ENCODE measurements at places on chromosomes 12 and 14.

- DNase-seq, result no peak
These were observed 6.8 kb downstream of the ENDOU start for GRCh38 chr12:47718531-47718930.

DNA sequence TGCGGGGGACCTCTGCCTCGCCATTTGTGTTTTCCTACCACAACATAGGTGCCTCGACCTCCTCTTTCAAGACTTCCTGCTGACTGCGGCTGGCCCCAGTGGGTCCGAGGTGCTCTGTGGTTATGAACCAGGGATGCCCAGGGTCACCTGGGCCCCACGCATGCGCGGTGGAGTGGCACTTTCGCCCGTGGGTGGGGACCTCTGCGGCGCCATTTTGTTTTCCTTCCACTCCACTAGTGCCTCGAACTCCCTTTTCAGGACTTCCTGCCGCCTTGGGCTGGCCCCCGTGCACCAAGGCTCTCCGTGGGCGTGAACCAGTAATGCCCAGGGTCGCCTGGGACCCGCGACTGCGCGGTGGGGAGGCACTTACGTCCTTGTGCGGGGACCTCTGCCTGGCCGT, 351.6 kb downstream of the ALG10 start:
- no peak for DNase-seq

DNA sequence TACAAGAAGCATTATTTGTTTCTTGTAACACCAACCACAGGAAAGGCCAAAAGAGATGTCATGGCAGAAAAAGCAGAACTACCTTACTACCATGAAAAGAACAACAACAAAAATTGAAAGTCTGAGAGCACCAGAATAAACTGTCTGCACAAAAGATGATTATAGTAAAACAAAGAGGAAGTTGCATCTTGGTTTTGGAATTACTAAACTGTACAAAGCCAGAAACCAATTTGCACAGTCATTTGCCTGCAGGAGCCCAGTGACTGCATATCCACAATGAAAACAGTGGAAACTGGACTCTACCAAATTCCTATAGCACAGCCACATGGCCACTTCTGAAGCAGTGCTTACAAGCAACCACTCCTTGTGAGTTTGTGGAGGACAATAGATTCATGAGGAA, 276.2 kb downstream of the SSPN start:
- DNase-seq, result no peak

- no peak for DNase-seq
These were observed 58.9 kb upstream of the KITLG start for GRCh38 chr12:88638966-88639760.

- no peak for DNase-seq
These were observed 27.7 kb upstream of the CALM1 start for GRCh38 chr14:90368946-90369721.
